ENCODE measurements at places on chromosomes 12 and 14.

DNA sequence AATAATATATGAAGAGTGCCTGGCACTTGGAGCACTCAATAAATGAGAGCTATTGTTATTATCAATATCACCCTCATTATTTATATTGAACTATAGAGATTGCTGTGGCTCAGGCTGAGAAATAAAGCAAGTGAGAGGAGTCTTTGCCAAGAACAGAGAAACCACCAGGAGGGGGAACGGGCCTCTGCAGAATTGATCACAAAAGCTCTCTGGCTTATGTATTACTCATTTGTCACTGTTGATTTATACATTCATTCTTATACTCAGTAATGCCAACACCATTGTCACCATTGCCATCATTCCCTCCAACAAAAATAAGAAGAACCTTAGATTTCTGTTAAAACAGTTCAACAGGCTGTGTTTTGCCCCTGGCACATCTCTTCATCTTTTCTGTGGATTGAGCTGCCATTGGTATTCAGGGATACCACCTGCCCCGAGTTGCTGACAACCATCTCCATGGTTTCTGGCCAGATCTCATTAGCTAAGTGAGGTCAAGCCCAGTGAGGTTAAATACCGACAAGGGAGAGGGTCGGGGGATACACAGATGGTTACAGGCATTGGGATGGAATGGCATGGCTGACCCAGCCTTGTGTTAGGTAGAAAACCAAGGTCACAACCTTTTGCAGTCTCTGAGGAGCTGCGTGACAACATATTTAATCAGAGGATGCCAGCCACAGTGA lies 21.8 kb upstream of the PCNX1 start:
- DNase-seq = no peak

GRCh38 chr12:47941871-47942613 lies 21.4 kb upstream of the TMEM106C start:
- DNase-seq = peak; percentile 67

GRCh38 chr14:96741151-96741977 lies 55.8 kb upstream of the VRK1 start:
- DNase-seq = peak; percentile 81

- no peak for DNase-seq
Observed at GRCh38 chr12:122965321-122965751, 927 bp downstream of the ABCB9 start.

DNA sequence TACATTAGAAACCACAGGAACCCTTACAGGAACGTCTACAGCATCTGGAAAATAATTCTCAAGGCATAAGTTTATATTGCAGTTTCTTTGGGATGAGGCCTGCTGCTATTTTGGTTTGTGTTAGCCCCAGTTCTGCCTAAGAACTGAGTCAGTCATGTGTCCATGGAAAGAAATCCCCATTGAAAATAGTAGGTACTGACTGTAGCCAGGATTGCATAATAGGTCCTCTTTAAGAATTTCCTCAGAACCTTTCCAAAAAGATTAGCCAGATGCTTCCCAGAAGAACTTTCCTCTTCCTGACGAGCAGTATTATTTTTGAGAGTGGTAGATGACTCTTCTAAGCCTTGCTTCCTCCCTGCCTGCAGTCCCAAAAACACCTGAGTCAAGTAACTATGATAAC lies 52.6 kb downstream of the RASSF8 start:
- DNase-seq = no peak

GRCh38 chr14:71311061-71311460 lies 403.8 kb downstream of the PCNX1 start:
- no peak for DNase-seq
